ENCODE measurements at places on chromosomes 4 and X.

DNA sequence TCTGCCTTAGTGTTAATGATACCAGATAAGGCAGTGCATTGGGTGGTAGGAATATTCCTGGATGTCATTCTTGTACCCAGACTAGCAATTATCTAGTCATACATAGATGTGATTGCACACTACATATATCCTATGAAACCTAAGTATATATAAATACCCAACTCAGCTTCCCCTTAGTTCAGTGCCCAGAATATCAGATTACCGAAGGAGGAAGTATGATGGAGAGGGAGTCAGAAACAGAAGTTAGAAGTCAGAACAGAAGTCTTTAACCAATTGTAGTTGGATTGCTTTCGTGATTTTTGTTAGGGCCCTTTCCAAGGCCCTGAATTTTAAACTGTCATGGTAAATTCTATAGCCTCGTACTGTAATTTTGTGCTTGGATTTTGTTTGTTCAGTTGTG lies 42.9 kb downstream of the MOB1B start:
- DNase-seq: no peak

DNA sequence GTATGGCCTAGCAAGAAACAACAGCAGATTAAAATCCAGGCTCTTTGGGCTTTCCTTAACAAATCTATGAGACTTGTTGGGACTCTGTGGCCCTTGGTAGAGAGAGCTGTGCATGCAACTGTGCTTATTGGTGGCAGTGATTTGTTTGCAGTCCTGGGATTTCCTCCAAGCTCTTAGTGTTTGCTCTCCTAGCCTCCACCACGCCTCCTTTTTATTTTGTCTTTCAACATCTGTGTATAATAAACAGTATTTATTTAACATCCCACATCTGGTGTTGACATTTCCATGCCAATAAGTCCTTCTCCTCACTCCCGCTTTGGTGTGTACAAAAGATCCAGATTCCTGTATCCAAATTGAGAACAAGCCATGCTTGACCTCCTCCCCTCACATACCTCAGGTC lies 3.1 kb downstream of the TNMD start:
- DNase-seq: no peak

DNA sequence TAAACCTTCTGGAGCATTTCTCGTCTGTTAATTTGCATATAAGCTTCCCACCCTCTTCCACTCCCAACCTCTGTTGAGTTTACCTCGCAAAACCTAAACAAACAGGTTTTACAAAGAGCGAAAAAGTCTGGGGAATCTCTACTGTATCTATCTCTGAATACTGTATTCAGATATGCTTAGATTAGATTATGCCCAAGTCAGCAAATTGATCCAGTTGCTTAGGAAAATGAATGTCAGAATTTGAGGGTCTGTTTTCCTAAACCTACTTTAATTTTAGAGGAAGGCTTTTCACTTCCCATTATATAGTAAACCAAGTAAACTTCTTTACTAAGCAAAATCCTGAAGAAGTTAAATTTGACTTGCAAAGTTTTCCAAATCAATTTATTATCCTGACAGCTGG lies 6.7 kb downstream of the CCNA2 start:
- DNase-seq: no peak

DNA sequence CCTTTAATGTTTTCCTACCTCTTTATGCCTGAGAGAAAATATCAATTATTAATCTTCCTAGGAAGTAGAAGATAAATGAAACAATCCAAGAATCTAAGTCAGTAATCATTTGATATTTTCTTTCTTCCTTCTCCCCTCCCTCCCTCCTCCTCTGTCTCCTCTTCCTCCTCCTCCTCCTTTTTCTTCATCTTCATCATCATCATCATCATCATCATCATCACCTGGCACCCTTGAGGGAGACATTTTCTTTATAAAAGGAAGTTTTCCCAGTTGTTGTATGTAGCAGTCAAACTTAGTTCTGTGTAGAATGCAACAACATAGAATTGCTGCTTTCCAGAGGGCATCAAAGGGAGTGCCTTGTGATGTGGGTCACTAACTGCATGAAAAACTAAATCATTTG lies 100.1 kb downstream of the SLC10A6 start:
- no peak for DNase-seq

DNA sequence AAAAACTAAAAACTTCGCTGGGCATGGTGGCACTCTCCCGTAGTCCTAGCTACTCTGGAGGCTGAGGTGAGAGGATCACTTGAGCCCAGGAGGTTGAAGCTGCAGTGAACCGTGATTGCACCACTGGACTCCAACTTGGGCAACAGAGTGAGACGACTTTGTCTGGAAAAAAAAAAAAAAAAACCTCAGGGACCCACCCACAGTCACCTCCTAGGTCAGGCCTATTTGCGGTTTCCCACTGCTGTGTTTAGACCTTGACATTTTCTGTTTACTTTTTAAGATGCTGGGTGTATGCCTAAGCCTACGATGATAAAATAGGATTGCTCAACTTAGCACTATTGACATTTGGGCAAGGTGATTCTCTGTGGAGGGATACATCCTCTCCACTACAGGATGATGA lies 197.4 kb upstream of the TBL1X start:
- DNase-seq: no peak

GRCh38 chr4:34854451-34854850 lies 1389.9 kb downstream of the ARAP2 start:
- DNase-seq: no peak

DNA sequence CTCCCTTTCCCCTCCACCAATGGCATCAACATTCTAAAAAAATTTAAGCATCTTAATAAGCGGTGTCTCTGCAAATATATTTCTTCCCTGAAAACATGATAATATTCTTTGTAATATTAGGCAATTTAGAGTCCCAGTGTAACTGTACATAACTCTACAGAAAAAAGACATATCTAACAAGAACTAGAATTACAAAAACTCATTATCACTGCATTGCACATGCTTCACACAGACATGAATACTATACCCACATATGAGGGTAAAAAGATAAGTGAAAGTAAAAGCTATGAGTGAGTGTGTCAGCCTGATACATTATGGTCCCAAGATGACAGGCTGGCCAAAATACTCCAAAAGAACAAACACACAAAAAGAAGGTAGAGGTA lies 2.4 kb upstream of the FGB start:
- no peak for DNase-seq

DNA sequence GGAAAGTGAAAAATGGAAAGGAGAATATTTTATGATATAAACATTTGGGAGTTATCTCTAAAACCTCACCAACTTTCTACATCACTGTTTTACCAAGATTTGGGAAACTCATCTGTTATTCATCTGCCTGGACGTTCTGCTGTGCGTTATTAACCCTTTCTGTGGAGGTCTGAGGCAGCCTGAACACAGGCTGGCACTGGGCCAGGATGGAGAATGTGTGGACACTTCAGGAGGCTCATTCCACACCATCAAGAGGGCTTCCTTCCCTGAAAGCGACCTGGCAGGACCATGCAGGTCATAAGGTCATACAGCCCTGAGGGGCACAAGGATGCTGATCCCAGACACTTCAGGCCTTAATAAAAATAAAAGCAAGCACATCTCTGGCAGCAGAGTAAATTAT lies 31.2 kb upstream of the TMEM184C start:
- DNase-seq: no peak

DNA sequence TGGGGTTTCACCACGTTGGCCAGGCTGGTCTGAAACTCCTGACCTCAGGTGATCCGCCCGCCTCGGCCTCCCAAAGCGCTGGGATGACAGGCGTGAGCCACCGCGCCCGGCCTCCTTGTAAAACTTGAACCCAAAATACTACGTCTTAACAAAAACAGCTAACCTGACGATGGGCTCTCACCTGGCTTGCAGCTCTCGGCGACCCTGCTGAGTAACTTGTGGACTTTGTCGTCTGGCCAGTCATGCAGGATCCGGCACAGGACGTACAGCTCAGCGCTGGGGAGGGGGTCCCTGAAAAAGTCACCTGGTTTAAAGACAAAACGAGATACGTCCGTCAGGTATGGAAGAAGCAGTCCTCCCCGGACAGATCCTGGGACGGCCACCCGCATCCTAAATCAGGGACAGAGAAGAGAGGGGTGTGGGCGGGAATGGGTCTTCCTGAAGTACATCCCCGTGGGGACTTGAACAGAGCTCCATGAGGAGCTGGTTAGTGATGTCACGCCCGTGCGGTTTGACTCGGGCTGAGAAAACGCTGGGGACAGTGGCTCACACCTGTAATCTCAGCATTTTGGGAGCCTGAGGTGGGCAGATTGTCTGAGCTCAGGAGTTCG lies 20.7 kb upstream of the SLC25A6 start:
- no peak for DNase-seq

- DNase-seq: no peak
Observed at GRCh38 chr4:85798012-85798770, 323.2 kb downstream of the ARHGAP24 start.

- DNase-seq: no peak
Observed at GRCh38 chr4:95086551-95086950, 328.8 kb downstream of the BMPR1B start.

DNA sequence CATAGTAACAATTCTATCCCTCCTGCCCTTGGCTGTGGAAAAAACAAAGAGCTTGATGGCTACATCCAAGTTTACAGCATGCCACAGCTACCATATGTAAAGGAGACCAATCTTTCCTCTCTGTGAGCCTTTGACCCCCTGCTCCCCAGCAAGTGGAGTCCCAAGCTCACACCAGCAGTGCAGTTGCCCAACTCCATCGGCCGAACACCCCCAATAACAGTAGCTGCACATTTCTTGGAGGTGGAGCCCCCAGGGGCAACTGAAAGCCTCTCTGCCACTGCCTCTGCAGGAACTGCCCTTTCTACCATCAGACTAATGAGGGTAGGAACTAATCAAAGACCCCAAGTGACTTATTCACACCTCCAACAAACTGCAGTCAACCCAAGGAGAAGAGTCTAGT lies 81.0 kb upstream of the TCEAL2 start:
- no peak for DNase-seq

- DNase-seq: no peak
Observed at GRCh38 chr4:53744446-53745160, 153.3 kb upstream of the LNX1 start.
